Stimulated activated CD4-positive, alpha-beta T cell treated with anti-CD3 and anti-CD28 coated beads, Interleukin-12 subunit alpha, Interleukin-12 subunit beta, amount 100 ng/mL, for 48 hours (primary cell): ENCODE measurements at places on chromosomes 11 and 22.

DNA sequence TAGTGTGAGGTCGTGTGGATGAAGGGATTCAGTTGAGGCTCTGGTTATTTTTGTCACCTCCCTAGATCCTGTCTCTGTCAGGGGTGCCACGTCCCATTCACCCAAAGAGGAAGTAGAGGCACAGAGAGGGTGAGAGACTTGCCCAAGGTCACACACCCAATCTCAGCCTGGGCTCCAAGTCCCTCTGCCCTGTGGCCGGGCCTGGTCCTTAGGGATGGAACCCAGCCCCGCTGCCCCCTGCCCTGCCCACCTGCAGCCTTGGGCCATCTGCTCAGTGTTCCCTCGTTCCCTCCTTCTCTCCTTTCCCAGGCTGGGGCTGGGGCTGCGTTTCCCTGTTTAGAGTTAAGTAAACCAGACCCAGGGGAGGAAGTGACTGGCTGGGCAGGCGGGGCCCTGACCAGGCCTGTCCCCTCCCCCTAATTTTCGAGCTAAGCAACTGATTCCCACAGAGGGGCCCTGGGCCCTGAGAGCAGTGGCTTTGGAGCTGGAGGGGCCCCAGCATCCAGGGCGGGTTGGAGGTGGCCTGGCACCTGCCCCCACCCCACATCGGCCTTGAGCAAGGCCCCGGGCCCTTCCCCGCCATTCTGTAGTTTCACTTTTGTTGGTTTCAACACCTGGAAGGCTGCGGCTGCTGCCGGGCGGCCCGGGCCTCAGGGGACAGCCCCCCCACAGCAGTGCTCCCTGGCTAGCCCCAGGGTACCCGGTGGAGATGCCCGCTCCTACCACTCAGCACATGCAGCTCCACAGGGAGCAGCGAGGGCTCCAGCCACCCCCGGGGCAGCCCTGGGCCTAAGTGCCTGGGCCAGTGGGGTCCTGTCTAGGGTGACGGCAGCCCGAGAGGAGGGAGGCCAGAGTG, 1.5 kb downstream of the TCIRG1 start:
- DNase-seq = no peak

GRCh38 chr11:74070723-74071492, 62.0 kb upstream of the UCP3 start:
- no peak for DNase-seq

DNA sequence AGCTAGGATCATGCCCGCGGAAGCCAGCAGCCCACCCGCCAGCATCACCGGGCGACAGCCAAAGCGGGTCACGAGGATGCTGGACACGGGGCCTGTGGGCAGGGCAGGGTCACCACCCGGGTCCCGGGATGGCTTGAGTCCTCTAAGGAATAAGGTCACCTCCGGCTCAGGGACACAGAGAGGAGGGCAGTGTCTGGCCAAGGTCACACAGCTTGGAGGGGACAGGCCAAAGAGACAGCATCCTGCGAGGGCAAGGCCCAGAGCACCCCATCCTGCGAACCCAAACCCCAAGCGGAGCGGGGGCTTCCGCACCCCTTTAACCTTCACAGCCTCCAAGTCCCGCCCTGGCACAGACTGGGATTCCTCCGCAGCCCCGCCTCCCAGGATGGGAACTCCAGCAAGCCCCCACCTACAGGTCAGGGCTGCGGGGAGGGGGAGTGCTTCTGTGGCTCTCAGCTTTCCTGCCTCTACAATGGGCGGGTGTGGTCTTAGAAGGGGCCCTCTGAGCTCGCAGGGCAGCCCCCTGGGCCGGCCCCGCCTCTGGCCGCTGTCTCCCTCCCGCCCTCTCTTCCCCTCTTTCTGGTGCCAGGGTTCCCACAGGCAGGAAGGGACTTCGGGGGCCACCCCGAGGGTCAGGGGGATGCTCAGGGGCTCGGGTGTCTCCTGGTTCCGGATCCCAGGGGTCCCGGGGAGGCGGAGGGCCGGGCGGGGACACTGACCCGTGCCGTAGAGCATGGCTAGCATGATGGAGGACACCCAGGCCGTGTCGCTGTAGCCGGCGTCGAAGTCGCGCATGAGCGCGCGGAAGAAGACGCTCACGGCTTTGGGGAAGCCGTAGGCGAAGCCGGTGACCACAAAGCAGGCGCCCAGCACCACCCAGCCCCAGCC, 1.8 kb downstream of the SLC16A8 start:
- no peak for DNase-seq

GRCh38 chr22:31445642-31446041, 44.0 kb downstream of the EIF4ENIF1 start:
- no peak for DNase-seq

DNA sequence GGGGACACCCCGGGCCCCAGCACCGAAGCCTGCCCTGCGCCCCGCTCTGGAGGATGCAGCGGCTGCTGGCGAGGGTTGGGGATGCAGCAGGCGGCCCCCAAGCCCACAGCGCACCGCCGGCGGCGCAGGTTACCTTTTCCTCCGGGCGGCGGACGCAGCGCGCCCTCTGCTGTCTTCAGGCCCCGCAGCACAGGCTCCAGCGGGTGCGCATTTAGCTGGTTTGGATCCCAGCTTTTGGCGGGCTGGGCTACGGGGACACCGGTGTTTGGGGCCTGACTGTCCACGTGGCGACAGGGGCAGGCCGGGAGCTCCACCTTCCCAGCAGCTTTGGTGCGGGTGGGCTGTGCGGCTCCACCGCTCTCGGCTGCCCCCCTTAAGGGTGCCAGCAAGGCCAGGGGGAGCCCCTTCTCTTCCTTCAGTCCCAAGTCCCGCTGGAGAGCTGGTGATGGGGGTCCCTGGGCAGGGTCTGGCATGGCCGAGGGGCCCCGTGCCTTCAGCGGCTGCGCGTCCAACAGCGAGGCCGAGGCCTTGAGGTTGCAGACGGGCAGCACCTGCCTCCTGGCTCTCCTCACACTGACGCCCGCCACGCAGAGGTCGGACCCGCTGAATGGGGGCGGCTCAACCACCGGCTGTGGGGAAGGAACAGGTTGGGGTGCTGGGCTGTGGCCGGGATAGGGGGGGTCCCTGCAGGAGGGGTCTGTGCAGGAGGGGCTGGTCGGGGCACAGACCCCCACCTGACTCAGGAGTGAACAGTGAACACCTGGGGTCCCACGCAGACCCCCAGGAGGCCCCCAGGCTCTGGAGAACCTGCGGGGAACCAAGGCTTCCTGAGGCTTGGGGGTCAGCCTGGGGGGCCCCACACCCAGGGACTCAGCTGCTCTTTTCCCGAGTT, 18.0 kb upstream of the IL17REL start:
- peak; percentile 78 for DNase-seq
